Bronchial epithelial cell (primary cell): ENCODE measurements at places on chromosomes 16 and 17. TPM values are rescaled to one million over a fixed set of nuclear protein-coding genes. Genes with fewer than 3 reads are reported as not detected.

DNA sequence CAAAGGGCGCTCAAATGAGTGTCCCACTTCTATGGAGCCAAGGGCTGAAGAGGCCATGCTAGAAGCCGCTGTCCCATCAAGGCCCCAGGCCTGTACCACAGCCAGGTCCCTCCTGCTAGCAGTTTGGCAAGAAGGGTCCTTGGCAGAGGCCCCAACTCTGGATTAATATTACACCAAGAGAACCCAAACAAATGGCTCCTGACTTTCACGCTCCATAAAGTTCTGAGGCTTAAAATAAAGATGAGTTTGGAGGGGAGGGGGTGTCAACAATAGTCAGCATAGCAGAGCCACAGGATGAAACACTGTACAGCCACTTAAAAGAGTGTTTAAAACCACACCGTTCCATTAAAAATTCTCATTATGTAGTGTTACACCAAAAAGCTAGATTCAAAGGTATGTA lies 30.5 kb downstream of the CUEDC1 start:
- DNase-seq = no peak

DNA sequence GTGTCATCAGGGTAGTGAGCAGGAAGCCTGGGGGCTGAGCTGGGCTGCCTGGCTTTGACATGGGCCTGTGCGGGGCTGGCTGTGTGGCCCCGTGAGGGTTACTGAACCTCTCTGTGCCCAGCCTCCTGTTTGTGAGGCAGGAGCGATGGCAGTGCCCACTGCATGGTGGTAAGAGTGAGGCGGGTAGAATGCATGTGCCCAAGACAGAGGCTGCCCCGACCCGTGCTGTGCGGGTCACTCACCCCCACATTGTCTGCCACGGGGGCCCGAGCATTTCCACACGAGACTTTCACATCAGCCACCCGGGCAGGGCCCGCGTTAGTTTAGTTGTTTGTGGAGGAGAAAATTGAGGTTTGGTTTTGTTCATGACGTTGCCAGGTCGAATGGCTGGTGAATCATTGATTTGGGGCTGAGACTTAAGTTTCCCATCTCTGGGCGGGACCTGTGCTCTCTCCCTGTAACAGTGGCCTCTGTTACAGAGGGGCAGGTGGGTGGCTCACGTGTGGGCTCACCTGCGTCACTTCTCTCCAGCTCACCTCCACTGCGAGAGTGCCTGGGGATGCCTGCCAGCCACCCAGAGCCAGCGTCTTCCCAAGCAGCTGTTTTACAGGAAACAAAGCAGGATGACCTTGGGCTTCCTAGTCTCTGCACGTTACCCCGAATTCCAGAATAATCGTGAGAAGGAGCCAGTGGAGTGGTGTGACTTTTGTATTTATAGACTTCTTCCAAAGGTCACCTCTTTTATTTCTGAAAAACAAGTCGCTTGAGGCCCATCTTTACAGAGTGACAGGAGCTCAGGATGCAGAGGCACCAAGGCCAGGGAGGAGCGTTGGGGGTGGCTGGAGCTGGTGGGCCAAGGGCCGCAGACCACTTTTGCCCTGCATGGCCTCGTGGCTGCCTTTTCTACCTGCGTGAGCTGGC lies 150.6 kb downstream of the RPTOR start:
- DNase-seq = no peak

Gene TMEM88
- total RNA-seq = 0.64 TPM in 1 of 2 replicates, not detected in the other

DNA sequence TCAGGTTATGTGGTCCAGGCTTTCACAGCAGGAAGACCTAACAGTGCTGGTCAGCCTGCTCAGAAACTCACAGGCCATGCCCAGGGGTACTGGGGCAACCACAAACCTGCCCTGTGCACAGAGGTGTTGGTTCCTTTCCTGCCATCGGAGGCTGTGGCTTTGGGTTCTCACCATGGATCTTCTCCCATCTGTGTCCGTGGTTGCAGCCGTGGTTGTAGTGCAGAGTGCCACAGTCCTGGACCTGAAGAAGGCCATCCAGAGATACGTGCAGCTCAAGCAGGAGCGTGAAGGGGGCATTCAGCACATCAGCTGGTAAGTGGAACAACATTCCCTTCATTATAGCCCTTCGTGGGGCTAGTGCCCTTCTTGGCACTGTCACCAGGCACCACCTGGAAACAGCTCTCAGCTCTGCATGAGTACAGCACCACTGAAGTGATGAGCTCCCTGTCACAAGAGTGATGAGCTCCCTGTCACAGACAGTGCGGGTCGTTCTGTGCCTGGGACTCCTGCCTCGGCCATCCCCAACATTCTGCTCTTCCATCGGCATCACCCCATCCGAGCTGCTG lies 2.0 kb downstream of the SNRNP25 start:
- DNase-seq = no peak

Gene SDR42E2
- total RNA-seq = not detected in 2 replicates
